Hepatic stellate cell (primary cell): ENCODE measurements at places on chromosomes 12 and 14.

GRCh38 chr14:93742761-93743160, 45.5 kb downstream of the PRIMA1 start:
- DNase-seq = no peak

- DNase-seq = no peak
Observed at GRCh38 chr14:54739514-54739913, 163.1 kb downstream of the GCH1 start.

- no peak for DNase-seq
Observed at GRCh38 chr14:91406451-91406850, 11.2 kb downstream of the CCDC88C start.

DNA sequence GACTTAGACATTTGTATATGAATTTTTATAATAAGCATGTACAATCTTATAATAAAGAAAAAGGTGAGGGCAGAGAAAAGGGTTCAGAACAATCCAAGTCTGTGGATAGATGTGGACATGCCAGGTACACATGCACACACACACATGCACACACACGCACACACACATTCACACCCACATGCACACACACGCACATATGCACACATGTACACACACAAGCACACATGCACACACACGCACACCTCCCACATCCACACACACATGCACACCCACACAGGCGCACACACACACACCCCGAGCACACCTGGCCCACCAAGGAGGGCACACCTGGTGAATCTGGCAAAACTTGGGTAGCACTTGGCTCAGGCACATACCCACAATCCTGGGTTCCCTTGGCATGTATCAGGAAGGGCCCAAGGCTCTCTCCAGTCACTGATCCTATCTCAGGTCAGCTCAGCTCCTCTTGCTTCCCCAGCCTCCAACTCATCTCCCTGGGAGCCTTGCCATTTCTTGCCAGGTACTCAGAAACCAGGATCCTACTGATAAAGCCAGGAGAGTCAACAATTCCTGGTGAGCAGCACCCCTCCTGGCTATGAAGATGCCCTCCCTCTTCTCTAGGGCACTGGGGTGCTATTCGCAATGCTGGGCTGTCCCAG, 18.6 kb upstream of the TMEM106C start:
- DNase-seq = no peak

DNA sequence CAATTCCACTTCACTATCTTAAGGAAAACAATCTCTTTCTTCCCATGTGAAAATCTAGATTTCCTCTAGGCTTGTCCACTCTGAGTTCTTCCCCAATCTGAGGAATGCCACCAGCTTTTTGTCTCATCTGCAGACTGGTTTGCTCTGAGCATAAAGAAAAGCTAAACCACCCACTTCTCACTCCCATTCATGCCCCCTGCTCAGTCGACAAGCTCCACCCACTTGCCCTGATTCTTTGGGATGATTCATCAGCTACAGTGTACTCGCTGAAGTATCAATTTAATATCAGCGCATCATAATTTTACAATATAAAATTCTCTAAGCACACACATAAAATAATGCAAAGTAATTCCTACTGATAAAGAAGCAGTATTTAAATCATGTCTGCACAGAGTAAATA, 209.1 kb downstream of the GRIN2B start:
- no peak for DNase-seq

GRCh38 chr14:22573804-22574203, 15.2 kb downstream of the DAD1 start:
- no peak for DNase-seq

DNA sequence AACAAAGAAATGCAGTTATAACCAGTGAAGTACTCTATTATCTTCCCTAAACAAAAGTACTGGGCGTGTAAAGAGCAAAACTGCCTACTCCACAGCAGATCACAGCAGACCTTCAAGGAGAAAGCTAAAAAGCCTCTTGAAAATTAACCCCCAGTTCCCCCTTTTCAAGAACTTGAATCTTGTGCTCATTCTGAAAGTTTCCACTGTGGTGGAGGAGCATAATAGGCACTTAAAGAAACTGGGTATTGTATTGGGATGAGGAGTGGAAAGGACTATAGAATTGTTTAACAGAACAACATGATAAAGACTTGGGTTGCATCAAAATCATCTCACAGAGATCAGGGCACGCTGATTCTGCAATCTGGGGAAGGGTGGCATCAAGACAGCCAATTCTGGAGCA, 51.1 kb downstream of the SLC25A47 start:
- no peak for DNase-seq

- DNase-seq = no peak
Observed at GRCh38 chr14:92389598-92390158, 66.7 kb downstream of the SLC24A4 start.

DNA sequence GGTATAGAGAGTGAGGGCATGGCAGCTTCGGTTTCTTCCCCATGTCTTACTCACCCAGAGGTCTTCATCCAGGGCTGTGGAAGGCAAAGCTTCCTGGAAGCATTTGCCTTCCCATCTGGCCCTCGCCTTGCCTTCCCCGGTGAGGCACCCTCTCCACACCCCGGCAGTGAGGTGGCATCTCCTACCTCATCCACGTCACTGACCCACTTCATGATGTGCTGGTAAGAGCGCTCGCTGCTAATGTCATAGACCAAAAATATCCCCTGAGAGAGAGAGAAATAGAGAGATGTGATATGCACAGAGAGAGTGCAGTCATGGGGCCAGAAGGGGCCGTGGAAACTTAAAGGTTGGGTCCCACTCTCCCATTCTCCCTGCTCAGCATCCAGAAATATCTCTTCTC, 8.3 kb upstream of the GPX2 start:
- DNase-seq = no peak

DNA sequence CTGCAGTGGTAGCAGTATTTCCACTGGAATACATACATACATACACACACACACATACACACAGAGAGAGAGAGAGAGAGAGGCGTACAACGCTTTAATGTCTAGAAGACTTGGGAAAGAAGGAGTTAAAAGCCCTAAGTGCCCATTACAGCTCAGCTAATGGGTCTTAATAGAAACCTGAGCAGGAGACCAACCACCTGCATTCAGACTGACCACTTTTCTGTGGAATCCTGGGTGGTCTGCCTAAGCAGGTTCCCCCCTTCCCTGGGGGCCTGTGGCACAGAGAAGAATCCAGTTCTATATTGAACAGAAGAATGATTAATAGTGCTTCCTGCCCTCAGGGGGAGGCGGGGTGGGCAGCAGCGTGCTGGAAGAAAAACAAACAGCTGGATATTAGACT, 312.4 kb upstream of the PRKD1 start:
- no peak for DNase-seq

DNA sequence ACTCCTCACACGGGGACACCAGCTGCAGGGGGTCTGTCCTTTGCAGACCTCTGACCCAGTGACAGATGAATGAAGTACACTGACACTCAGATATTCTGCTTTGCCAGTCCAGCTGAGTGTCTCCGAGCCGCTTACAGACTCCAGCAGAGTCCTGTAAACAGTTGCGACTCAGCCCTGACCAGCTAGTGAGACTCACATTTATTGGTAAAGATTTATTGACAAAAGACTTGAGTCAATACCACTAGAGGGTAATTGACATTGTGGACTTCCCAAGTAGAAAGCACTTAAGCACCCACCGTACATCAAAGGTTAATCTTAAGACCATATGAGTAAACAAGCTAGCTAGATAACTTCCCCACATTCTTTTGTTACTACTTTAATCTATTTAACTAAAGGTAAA, 9.8 kb upstream of the FKBP4 start:
- DNase-seq = no peak

DNA sequence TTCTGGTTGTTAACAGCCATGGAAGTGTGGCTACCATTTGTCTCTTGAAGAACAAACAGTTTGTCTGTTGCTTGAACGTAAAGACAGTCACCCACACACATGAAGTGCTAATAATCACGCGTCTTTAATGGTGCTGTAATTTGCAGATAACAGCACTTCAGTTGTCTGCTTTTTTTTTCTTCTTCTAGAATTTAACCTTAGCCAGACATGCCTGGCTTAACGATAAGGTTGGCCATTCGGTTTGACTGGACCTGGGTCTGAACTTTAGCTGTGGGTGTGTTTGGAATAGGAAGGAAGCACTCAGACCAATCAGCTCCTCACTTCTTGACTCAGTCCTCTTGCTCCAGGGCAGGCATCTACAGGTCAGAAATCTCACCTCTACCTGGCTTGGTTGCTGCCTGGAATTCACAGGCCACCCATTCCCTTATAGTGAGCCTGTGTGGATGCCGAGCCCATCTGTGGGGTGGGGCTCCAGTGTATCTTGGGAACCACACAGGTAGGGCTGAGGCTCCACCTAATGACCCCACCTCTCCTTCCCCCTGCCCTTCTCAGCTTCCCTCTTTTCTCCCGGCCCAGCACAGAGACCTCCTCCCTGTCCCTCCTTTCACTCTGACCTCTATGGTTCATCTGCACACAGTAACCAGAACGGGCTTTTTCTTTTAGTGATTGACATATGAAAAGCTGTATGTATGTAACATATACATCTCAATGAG, 246.4 kb upstream of the PWP1 start:
- DNase-seq = no peak

- no peak for DNase-seq
Observed at GRCh38 chr12:28824193-28824846, 324.8 kb upstream of the FAR2 start.

- no peak for DNase-seq
Observed at GRCh38 chr14:100473249-100473648, 114.0 kb downstream of the BEGAIN start.

DNA sequence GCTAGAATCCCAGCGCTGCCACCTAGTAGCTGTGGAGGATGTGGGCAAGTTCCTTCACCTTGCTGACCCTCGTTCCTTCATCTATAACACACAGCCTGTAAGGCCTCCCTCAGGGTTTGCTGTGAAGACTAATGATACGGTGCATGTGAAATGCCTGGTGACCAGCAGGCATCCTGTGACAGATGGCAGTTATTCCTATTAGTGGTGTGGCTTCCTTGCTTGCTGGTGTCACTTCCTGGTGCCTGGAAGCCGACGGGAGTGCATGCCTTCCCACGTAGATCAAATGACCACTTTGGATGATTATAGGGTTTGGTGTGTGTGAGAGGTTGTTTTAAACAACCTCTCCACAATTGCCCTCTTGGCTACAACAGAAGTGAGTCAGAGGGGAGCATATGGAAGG, 894.9 kb downstream of the VRK1 start:
- no peak for DNase-seq

DNA sequence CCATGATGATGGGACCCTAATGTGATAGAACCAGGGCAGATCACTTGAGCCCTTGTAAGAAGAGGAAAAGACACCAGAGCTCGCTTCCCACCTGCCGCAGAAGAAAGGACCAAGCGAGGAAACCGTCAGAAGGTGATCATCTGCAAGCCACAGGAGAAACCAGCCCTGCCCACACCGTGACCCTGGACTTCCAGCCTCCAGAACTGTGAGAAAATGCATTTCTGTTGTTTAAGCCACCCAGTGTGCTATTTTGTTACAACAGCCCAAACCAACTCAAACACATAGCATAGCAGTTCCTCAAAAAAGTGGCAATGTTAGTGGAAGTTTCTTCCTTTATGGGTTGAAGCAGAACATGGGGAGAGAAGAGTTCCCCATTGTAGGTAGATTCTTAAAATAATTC, 107.9 kb upstream of the BCL2L14 start:
- DNase-seq = no peak

DNA sequence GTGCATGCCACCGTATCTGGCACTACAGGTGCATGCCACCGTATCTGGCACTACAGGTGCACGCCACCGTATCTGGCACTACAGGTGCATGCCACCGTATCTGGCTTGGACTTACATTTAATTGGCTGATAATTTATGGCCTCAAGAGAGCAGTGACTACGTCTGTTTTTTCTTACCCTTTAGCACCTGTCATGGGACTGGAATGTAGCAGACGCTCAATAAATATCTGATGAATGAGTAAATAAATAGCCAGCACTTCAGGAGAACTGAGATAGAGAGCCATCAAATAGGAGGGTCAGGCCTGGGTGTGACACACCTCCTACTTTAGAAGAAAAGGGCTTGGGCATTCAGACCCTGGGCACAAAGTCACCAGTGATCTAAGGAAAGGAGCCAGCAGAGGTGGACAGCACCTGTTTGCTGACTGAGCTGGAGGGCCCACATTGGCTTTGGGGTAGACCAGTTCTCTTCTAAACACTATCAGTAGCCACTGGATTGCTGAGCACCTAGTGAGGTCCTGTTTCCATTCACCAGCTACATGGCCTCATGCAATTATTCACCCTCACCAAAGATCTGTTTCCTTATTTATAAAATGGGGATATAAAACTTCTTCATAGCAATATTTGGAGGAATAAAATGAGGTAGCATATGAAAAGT, 50.1 kb downstream of the RFX4 start:
- DNase-seq = no peak

DNA sequence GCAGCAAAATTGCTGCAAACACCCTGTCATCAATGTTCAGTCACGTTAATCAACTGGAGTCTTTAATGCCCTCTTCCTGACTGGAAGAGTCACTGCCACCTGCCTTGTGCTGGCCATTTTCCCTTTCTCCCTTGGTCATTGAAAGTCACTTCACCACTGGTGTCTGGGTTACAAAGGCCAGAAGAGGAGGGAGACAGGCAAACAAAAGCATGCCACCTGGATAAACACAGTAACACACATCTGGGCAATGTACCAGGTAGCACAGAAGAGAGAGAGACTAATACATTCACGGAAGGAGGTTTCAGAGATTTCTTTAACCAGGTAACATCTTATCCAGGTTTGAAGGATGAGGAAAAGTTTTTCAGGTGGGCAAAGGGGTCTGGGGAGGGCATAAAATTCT, 32.7 kb downstream of the GPHB5 start:
- no peak for DNase-seq

DNA sequence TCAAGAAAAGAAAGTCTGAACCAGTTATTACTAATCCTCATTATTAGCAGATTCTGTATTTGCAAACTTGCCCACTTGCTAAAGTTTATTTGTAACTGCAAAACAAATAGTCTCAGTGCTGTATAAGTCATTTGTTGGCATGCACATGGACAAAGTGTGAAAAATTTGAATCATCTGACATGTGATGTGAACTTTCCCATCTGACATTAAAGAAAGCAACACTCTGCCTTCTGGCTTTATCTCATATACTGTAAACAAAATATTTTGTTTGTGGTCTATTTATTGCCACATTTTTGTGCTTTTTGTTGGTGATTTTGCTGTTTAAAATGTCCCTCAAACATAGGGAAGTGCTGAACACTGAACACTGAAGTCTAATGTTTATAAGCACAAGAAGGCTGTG, 513.8 kb downstream of the RPL10L start:
- DNase-seq = no peak

DNA sequence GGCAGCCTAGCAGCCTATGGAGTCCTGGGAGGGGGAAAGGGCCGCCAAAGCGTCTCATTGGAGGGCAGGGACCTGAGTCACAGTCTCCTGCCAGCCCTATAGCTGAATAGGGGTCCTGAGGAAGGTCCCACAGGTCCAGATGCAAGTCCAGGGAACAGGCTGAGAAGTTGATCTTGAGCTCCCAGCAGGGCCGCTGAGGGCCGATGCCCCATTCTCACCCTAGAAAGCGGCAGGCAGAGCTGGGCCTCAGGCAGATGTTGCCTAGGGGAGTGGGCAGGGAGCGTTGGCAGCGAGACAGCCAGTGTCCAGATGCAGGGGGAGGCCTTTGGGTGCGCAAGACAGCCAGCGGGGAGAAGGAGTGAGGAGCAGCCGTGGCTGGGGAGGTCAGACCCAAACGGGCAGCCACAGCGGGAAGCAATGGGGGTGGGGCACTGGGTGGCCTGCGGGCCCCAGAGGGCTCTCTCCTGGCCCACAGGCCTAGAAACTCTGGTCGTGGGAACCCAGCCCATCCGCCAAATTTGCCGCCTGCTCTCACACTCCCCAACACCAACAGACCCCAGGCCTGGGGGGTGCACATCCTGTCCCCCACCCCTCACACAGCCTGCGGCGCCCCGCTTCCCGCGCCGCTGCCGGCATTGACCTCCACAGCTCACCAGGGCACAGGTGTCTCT, 1.1 kb downstream of the HDAC7 start:
- DNase-seq = peak; percentile 59
